Activated CD4-positive, alpha-beta T cell treated with anti-CD3 and anti-CD28 coated beads for 4 hours (primary cell): ENCODE measurements at places on chromosomes 5 and 9.

- DNase-seq: no peak
These were observed 6.4 kb downstream of the NEURL1B start for GRCh38 chr5:172647352-172648012.

DNA sequence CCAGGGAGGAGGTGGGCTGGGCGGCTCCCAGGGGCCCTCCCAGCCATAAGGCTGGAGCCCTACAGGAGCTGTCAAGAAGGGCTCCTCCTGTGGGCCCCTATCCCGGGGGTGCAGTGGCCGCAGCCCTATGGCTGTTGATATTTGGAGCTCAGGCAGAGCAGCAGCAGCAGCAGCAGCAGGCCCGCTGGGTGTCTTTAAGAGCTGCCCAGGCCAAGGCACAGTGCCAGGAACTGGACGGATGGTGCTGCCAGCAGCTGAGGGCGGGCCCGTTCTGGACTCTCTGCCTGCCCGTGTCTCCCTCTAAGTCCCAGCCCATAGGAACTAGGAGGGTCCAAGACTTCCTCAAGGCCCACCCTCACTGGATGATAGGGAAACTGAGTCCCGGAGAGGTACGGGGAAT is 3.6 kb downstream of the AK1 start:
- no peak for DNase-seq

- no peak for DNase-seq
These were observed 4.4 kb downstream of the UBAC1 start for GRCh38 chr9:135956802-135957174.

- no peak for DNase-seq
These were observed 65.4 kb upstream of the ARAP3 start for GRCh38 chr5:141747152-141748141.

GRCh38 chr9:137618105-137619067 is at the start of gene EHMT1:
EHMT1 (plus strand) TSS chr9:137619005; CDS start chr9:137619029, 24 bp downstream.
- peak; percentile 88 for DNase-seq

- DNase-seq: no peak
These were observed 26.1 kb downstream of the TUT7 start for GRCh38 chr9:86328156-86328555.

- DNase-seq: no peak
These were observed 205.9 kb upstream of the CD180 start for GRCh38 chr5:67402526-67402925.

- DNase-seq: no peak
These were observed 45.0 kb downstream of the MRPL36 start for GRCh38 chr5:1754531-1755220.

DNA sequence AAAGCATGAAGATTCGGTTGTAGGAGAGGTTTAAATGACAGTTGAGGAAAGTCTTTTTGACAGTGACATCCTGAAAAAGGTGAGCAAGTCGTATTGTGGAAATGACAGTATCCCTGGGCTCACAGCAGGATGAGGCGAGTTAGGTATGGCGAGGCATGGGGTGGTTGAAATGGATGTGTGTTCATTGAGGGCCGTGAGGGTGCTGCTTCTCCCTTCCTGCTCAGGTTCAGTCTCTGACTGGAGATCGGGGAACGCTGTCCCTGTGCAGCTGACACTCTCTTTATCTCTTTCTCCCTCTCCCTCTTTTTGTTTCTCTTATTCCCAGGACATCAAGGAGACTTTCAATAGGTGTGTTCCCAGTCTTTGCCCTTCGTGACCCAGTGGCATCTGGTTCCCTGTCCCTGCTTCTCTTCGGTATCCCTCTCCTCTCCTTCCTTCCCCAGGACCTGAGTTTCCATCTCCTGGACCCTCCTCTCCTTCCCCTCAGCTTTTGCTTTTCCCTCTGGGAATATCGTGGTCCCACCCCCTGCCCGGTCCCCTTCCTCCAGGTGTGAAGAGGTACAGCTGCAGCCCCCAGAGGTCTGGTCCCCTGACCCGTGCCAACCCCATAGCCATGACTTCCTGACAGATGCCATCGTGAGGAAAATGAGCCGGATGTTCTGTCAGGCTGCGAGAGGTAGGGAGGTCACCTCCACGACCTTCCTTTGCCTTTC is 10.2 kb downstream of the TRIM41 start:
- DNase-seq: no peak

GRCh38 chr9:83234541-83234940 is 171.6 kb upstream of the RASEF start:
- no peak for DNase-seq

DNA sequence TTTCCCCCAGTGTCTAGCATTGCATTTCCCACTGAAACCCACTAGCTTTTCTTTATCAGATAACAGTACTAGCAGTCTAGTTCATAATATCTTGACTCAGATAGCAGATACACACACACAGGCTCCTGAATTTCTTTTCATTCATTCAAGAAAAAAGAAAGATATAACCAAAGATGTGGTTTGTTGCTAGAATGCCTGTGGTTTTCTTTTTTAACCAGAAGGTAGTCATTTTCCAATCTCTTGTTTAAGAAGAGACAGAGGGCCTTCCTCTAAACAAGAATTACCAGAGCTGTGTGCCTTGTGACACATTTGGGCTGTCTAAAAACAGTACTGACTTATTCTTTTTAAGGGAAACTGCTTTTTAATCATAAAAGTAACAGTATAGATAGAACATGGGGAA is 167.3 kb downstream of the PJA2 start:
- DNase-seq: no peak
